ENCODE measurements at places on chromosomes 13 and 19.
A peak's percentile ranks its signal among the peaks of the same experiment; 100 is the strongest.

GRCh38 chr13:59111751-59112171 lies 1052.0 kb downstream of the DIAPH3 start:
- no peak for DNase-seq

DNA sequence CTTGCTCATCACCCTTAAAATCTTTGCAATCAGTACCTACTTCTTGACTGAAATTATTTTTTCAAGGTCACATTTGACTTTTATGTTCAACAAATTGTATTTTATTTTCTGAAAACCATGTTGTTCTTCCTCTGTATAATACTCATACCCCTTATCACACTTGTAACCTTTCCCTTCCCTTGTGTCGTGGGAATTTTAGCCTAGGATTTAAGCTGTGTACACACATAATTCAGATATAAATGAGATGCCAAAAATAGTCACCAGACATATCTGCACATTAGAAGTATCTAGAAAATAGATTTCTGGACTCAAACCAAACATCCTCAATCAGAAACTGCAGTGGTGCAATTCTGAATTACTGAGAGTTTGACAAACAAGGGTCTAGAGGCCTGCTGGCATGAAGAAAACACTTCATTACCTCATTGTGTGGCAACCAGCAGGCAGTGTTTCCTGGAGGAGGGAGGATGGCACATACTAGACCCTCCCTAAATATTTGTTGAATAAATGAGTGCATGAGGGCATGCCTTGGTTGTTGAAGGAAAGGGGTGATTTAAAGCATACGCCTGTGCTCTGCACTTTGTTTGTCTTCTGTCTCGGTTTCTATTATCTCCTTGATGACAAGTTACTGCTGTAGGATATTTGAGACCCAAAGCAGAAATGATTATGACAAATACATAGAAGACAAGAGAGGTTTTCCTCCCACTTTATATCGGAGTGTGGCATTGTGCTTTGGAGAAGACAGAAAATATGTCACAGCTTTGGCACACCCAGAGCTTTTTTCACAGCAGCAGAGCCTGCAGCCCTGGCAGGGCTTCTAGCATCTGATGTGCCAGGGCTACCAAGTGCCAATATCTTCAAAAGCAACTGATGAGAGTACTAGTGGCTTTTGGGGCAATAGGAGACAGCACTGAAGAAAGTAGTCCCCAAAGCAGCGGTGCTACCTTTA lies 881.1 kb downstream of the PCDH9 start:
- DNase-seq, result no peak

DNA sequence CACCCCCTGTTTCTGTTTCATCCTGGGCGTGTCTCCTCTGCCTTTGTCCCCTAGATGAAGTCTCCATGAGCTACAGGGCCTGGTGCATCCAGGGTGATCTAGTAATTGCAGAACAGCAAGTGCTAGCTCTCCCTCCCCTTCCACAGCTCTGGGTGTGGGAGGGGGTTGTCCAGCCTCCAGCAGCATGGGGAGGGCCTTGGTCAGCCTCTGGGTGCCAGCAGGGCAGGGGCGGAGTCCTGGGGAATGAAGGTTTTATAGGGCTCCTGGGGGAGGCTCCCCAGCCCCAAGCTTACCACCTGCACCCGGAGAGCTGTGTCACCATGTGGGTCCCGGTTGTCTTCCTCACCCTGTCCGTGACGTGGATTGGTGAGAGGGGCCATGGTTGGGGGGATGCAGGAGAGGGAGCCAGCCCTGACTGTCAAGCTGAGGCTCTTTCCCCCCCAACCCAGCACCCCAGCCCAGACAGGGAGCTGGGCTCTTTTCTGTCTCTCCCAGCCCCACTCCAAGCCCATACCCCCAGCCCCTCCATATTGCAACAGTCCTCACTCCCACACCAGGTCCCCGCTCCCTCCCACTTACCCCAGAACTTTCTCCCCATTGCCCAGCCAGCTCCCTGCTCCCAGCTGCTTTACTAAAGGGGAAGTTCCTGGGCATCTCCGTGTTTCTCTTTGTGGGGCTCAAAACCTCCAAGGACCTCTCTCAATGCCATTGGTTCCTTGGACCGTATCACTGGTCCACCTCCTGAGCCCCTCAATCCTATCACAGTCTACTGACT lies at the start of gene KLK3:
Gene KLK3, plus strand, starts transcription at position 280 of the 775 bp plus-strand sequence. Its CDS starts 41 bp downstream, at position 321.
- no peak for DNase-seq

DNA sequence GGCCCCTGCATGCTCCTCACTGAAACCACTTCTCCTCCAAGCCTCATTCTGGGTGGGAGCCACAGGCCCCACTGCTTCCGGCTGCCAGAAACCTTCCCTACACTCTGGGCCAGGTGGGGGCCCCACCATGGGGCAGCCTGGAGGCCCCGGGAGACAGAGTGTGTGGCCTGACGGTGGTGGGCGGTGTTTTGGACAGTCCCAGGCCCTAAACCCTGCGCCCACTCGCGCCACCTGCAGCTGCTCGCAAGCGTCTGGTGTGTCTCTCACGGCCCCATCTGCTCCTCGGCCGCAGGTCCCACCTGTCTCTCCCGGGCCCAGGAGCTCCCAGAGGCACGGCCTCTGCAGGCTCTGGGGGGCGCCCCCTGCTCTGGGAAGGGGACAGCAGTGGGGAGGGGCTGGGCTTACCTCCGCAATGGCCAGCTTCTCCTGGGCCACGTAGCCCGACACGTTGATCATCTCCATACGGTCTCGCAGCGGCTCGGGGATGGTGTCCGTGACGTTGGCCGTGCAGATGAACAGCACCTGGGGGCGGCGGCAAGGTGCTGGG lies 5.6 kb downstream of the RPL36 start:
- no peak for DNase-seq

DNA sequence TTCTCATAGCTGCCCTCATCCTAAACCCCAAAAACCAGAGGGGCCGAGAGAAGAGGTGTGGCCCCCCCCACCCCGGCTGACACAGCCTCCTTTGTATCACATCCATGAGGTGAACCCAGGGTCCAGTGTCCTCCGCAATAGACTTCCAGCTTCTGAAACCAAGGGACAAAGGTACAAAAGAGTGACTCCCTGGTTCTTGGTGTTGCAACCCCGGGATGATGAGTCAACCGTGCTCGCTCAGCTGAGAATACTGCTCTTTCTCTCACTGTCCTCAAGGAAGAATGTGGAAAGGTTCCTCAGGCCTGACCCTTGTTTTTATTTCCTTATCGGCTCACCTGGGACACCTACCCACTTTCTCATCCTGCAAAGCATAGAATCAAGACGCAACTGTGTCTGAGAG lies 5.5 kb downstream of the SLC15A1 start:
- no peak for DNase-seq

- DNase-seq, result no peak
Measured at GRCh38 chr13:77810878-77811277, 107.8 kb downstream of the EDNRB start.

DNA sequence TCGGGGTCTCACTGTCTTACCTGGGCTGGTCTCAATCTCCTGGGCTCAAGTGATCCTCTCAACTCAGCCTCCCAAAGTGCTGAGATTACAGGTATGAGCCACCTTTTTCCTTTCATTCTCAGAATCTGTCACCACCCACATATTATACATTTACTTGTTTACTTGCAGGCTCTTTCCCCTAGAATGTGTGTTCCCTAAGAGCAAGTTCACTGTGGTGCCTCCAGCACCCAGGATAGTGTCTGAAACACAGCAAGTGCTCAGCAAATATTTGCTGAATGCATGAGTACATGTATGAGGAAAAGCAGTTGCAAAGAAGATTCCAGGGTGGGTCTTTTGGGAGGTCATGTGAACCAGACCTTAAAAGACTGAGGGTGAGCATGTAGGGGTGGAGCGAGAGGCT lies 96.8 kb downstream of the RGCC start:
- DNase-seq, result no peak

- no peak for DNase-seq
Measured at GRCh38 chr19:48483301-48483700, 14.1 kb downstream of the CYTH2 start.

DNA sequence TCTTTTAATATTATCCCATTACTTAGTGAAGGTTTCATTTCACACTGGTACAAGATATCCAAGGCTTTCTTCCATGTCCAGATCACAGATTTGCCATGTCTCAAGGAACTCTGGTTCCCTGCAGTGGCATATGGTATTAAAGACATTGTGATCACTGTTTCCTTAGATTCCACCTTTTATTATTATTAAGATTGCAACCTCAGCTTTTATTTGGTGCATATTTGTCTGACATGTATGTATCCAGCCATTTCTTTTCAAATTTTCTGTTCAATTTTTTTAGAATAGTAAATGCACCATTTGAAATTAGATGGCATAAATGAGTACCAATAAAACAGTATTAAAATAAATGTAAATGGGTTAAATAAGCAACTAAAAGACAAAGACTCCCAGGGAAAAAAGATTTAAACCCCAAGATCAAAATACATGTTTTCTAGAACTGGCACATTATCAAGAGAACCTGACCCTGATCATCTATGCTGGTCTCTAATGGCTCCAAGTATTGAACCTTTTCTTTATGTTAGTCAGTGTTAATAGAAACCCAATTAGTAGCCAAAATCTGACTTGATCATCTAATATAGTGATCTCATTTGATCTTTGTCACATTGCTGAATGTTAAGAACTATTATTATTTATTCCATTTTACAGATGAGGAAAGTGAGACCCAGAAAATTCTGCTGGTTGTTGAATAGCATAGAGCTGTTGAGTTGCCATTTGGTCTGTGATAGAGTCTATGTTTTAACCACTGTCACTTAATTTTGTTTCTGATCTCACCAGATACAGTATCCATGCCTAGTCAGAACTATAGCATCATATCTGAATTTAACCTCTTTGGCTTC lies at the start of gene OR10H4:
Gene OR10H4, plus strand, starts transcription at position 786 of the 836 bp plus-strand sequence. Its CDS starts 0 bp downstream, at position 786.
- no peak for DNase-seq

DNA sequence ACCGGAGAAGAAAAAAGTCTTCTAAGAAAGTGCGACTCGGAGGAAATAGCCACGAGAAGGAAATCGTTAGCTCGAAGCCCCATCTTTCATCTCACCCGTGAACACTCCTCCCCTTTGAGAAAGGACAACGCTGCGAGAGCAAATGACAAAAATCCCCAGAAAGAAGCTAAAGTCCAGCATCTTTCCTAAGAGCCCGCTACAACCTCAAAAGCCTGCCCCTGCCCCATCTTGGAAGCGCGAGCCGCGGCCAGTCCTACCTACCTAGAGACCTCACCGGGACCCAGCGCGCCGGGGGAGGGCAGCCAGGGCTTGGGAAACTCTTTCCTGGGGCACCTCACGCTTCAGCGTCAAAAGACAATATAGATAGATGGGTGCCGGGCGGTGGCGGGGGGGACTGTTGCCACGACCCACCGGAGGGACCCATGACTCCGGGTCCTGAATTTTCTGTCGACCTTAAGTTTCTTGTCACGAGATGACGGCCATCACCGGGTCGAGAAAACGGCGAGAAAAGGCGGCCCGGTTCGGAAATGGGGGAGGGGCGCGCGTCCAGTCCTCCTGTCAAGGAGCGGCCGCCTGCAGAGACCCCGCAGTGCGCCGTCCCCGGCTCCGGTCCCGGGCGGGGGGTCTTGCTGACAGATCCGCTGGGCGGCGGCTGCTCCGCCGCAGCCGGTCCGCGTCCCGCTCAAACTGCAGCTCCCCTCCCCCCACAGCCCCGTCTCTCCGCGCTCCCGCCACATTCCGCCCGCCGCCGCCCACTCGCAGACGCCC lies 65.9 kb downstream of the KCNRG start:
- no peak for DNase-seq

- peak; percentile 3 for DNase-seq
Measured at GRCh38 chr13:42548731-42549551, 25.0 kb upstream of the TNFSF11 start.

GRCh38 chr13:75319254-75319653 lies 162.7 kb downstream of the TBC1D4 start:
- DNase-seq, result no peak

DNA sequence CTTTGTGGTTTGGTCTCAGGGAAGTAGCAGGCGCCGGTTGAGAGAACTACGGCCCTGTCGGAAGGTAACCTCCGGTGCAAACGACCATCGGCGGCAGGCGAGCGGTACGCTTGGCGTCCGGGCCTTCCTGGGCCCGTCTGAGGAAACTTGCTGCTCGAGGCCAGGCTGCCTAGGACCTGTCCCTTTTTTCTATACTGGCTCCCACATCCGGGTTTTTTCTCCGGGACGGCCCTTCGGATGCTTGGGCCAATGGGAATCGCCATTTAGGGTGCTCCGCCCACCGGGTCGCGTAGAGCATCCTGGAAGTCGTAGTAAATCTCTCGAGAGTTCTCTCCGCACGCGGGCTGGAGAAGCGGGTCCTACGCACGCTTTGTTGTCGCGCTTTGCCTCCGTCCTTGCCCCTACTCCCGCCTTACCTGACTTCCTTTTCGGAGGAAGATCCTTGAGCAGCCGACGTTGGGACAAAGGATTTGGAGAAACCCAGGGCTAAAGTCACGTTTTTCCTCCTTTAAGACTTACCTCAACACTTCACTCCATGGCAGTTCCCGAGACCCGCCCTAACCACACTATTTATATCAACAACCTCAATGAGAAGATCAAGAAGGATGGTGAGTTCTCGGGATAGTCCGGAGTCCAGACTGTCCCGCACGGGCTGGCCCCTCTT lies at the start of gene SNRPA:
Gene SNRPA, plus strand, starts transcription at position 330 of the 664 bp plus-strand sequence. Its CDS starts 206 bp downstream, at position 536.
- DNase-seq, result peak; percentile 96

GRCh38 chr19:862581-863314 lies 3.3 kb downstream of the CFD start:
- peak; percentile 64 for DNase-seq

DNA sequence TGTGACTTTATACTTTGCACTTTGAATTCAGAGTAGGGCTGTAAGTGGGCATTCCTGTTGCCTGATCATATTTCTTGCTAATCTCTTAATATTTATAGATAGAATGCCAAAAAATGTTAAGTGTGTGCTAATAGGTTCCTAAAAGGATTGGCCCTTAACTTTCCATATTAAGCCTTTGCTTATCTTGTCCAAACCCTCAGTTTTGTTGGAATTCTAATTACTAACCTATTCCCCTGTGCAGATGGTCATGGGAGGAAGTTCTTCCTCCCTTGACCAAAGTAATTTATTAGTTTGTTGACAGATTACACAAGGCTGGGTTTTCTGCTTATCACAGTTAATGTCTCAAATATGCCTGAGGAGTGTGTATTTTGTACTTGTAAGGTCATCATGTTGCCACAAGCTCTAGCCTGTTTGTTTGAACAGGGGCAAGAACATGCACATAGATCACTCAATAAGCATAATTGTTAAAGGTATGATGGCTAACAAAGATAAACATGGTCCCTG lies 541.1 kb upstream of the SPRY2 start:
- no peak for DNase-seq

- no peak for DNase-seq
Measured at GRCh38 chr13:100659578-100659977, 15.0 kb downstream of the TMTC4 start.

DNA sequence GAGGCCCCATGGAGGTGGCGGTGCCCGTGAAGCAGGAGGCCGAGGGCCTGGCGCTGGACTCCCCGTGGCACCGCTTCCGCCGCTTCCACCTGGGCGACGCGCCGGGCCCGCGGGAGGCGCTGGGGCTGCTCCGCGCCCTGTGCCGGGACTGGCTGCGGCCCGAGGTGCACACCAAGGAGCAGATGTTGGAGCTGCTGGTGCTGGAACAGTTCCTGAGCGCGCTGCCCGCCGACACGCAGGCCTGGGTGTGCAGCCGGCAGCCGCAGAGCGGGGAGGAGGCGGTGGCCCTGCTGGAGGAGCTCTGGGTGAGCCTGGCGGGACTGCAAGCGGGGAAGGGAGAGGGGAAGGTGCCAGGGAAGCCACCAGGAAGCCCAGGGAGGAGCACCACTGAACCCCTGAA lies 5.8 kb downstream of the ZNF444 start:
- no peak for DNase-seq
